ENCODE measurements at places on chromosomes 4 and X.

DNA sequence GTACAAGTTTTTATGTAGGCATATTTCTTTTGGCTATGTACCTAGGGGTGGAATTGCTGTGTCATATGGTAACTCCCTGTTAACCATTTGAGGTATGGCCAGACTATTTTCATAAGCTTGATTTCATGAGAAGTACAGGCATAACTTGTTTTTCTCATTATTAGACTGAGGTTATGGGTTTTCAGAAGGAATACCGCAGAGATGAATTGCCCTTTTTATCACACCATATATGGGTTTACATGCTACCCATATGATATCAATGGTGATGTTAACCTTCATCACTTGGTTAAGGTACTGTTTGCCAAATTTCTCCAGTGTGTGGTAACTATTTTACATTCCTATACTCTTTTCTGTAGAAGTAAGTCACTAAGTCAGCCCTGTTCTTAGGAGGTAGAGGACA is 23.5 kb downstream of the RAB40A start:
- no peak for DNase-seq

- DNase-seq: no peak
Observed at GRCh38 chr4:137735561-137736104, 203.3 kb upstream of the PCDH18 start.

DNA sequence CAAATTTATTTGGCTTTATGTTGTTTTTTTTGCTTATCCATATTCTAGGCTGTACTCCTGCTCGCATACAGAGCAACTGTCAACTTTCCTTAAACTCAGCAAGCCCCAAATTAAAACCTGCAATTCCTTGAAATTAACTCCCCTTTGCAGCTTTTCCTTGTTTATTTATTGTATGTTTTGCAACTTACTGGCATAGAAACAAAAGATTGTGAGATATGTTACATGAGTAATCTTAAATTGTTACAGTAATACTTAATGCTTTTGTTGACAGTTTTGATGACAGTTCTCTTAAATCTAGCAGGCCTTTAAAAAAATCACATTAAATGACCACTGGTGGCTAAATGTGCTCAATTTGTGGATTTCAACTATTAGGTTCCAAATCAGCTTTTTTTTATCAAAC is 4.5 kb downstream of the DDX3X start:
- no peak for DNase-seq

DNA sequence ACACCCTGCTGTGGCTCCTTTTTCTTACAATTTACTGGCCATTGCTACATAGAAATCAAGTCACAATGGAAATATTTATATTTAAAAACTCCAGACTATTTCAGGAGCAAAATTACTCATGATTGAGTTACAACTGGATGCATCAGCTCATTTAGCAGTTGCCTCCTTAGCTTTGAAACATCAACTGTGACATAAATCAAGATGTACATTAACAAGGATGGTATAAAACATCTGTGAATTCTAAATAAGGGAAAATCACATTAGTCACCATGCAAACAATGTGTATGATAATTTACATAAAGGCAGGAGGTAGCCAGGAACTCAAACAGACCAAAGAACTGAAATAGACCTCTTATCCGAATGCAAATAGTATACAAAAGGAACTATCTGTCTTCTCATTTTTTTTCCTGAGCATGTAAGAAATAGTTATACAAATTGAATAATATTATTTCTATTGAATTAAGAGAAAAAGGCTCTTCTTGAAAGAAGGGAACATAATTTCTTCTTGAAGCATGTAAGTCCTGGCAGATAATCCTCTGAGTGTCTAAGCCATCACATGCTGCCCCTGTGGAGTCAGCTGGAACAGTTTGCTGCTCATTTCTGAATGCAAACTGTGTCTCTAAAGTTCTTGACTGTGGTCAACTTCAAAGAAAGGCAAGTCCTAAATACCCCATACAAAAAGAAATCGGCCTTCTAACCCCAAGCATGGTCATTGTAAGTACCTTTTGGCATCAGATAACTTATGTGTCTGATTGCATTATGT is 151.2 kb downstream of the NAA11 start:
- no peak for DNase-seq

- no peak for DNase-seq
Observed at GRCh38 chr4:109738104-109738872, 8.4 kb upstream of the PLA2G12A start.

DNA sequence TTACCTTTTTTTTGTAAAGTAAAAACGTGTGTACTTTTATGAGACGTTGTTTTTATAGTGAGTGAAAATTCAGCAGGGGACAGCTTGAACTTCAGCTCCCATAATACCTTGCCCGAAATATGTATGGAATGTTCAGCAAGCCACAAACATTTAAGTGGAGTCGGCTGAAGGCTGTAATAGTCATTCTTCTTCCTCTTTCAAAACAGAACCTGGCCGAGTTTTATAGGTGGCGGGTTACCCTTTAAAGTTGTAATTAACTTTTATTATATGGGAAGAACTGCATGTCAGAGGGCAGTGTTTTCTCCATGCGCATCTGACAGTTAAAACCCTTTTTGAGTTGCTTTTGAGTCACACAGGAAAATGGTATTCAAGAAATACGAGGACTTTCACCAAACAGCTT is 50.7 kb downstream of the CLDN34 start:
- no peak for DNase-seq
